ENCODE measurements at places on chromosomes 12 and 14.

DNA sequence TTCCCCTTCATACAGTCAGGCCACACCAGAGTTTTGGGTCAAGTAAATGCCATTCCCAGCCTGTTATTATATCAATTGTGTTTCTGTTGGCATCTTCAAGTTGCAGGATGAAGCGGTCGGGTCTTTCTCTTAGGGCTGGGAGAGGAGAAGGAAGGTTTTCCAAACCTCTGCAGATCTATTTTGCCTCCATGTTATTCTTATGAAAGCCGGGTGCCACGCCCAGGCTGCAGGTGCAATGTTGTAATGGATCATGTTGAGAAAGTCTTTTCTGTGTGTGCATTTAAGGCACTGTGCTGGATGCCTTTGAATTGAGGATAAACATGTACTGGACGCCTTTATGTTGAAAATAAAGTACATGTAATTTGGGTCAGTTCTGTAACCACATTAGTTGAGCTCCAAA, 164.4 kb upstream of the HIF1A start:
- DNase-seq, result no peak

- DNase-seq, result no peak
Observed at GRCh38 chr12:115953031-115953430, 324.5 kb downstream of the MED13L start.

- DNase-seq, result no peak
Observed at GRCh38 chr12:58919231-58920101, 838 bp downstream of the LRIG3 start.

- no peak for DNase-seq
Observed at GRCh38 chr12:78818487-78818886, 46.1 kb upstream of the SYT1 start.

DNA sequence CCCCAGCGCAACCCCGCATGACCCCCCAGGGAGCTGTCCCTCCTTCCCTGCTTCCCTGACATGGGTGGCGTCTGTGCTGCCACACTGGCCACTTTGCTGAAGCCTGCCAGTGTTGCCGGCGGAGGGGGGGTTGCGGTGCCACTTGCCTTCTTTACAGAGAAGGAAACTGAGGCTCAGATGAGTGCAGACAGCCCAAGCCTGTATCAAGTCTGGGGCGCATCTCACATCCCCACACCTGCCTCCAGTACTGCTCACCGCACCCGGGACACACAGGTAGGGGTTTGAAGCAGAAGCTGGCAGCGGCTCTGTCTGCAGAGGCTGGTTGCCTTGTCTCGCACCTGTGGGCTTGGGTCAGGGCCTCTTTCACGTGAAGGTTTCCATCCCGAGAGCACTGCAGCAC, 104.7 kb upstream of the RTL1 start:
- no peak for DNase-seq

- no peak for DNase-seq
Observed at GRCh38 chr12:102043928-102044327, 17.9 kb downstream of the WASHC3 start.

DNA sequence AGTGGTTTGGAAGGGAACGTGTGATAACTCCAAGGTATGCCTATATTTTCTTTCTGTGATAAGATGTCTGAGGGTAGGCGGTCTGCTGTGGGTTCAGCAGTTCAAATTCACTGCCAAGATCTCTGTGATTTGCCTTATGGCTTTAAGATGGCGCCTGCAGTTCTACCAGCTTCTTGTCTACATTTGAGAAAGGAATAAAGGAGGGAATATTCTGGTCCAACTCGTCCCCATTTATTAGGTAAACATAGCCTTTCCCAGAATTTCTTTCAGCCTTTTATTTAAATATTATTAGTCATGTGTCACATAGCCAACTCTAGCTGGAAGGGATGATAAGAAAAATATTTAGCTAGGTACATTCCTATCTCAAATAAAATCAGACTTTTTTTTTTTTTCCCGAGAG, 48.8 kb downstream of the KCNJ8 start:
- no peak for DNase-seq

GRCh38 chr12:124738636-124739467, 124.8 kb downstream of the SCARB1 start:
- no peak for DNase-seq

DNA sequence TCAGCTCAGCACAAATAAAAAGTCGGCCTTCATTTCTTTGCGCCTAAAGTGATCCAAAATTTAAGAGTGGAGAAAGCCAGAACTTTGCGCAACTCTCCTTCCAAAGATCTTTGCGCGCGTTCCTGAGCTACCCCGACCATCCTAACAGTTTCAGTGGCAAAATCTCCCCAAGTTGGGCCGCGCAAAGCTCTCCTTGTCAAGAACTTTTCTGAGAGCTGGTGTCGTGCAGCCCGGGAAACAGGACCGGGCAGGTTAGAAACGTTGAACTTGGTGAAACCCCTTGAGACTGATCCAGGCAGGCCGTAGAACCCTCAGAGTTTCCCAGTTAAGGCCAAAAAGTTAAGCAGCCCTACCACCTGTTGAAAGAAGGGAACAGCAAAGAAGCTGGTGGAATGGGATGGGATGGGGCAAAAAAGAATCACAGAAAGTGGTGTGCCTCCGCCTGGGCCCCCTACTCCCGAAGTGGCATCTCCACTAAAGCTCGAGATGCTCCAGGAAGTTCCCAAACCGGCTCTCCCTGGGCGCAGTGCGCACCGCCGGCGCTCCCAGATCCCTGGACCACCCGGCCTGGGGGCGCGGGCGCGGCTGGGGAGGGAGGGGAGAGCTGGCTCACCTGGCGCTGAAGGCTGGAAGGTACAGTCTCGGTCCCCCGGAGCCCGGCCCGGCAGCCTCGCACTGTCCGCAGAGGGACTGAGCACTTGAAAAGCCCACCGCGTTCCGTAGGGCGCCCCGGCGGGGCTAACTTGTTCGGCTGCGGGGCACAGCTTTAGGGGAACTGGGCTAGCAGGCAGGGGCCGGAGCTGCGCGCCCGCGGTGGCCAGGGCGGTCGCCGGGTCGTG, 768 bp downstream of the DBX2 start:
- DNase-seq, result no peak

- DNase-seq, result no peak
Observed at GRCh38 chr14:105774001-105774400, 247.6 kb downstream of the TMEM121 start.

DNA sequence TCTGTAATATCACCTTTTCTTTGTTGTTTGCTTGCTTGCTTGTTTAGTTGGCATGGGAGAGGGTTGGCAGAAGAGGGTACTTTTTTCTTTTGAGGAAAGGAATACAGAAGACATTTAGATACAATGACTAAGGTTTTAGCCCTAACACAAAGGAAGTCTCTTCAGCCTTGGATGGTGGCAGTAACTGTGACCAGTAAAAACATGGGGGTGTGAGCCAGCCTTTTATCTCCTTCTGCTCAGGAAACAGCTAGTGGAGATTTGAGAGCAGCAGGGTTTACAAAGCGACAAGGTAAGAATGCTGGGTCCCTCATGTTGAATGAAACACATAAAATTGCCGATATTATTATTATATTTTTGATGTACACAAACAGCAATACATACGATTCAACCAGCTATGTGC, 40.4 kb downstream of the SLC8A3 start:
- no peak for DNase-seq

GRCh38 chr12:75977952-75978671, 53.5 kb downstream of the PHLDA1 start:
- peak; percentile 81 for DNase-seq
